Keratinocyte (primary cell): ENCODE measurements at places on chromosomes 3 and 15.

DNA sequence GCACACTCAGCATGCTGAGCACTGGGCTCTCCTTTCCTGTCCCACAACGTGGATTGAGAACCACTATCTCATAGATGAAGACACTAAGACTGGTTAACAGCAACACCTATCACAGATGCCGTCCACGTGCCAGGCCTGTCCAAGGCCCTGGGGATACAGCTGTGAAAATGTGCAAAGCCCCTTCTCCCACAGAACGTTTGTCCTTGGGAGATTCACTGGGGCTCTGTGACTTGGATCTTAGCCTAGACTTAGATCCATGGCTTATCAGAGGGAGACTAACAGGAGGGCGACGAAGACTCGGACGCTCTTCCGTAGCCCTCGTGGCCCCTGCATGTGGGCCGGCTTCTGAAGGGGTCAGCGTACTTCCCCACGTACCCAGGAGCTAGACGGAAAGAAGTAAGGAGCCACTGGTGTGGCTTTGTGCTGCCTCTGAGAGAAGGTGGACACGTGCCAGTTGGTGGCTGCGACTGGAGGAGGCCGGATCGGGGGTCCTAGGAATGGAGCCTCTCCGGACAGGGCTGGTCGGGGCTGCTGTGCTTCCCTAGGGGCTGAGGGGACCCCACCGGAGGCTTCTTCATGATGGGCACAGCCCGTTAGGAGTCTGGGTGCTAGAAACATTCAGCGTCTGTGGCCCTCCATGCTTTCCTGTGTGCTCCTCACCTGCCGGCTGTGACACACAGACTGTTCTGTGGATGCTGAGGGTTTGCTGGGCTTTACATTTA is 964 bp downstream of the NRROS start:
- no peak for DNase-seq

- DNase-seq, result no peak
Measured at GRCh38 chr15:76426941-76427340, 90.4 kb downstream of the ISL2 start.

- DNase-seq, result no peak
Measured at GRCh38 chr15:99721104-99721778, 12.0 kb downstream of the LYSMD4 start.

DNA sequence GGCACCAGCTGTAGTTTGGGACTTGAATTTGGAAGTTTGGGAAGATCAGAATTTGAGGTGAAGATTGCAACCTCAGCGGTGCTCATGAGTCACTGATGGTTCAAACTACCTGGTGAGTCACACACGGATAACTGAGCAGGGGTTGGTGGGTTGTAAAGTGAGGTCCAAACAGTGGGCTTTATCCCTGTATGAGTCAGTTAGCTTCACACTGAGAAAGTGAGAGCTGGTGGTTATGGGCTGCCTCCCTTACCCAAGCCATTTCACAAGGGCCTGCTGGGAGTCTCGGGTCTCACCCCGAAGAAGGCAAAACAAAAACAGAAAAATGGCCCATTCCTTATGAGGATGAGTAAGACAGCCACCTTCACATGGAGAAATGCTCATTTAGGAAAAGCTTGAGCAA is 77.0 kb downstream of the ITGA11 start:
- no peak for DNase-seq

DNA sequence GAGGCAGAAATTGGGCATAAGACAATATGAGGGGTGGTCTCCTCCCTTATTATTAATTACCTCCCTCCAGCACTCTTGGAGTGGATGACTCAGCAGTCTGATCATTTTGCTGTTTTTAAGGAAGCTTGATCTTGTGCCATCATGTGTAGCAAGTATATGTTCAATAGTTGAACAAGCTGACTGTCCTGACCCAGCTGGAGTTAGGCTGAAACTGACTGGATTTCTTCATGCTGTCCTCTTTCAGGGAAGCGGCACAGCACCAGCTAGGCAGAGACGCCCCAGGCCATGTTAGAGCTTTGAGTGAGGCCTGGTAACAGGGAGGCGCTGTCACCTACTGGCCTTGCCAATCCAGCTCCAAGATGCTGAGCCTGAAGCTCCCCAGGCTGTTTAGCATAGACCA is 54.4 kb upstream of the KIF23 start:
- no peak for DNase-seq

DNA sequence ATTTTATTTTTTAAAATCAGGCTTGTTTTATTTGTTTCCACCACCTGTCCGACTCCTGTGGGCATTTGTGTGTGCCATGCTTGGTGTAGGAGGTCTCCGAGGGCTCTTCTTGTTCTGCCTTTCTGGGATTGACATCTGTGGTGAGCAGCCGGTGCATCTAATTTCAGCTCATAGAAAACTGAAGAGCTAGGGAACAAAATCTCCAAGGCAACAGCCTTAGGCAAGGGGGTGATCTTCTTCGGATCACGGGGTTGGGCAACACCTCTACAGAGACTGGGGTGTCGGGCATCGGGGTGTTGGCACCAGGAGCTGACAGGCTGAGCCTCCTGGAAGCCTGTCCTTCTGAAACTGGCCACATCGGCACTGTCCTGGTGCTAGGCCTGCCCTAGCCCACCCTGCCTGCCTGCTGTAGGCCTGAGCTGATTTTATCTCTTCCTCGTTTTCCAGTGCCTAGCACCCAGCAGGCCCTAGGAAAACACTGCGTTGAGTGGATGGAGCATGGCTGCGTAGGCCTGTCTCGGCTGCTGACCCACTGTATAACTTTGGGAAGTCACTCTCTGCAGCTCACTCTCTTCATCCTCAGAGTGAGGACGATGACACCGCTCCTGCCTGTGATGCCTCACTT is 10.3 kb downstream of the CHCHD6 start:
- DNase-seq, result no peak

- DNase-seq, result no peak
Measured at GRCh38 chr3:12662593-12663400, 1.1 kb downstream of the RAF1 start.

- DNase-seq, result no peak
Measured at GRCh38 chr3:44334326-44334725, 4.2 kb upstream of the TCAIM start.

GRCh38 chr15:43215961-43216360 is 4.9 kb downstream of the EPB42 start:
- peak; percentile 30 for DNase-seq

DNA sequence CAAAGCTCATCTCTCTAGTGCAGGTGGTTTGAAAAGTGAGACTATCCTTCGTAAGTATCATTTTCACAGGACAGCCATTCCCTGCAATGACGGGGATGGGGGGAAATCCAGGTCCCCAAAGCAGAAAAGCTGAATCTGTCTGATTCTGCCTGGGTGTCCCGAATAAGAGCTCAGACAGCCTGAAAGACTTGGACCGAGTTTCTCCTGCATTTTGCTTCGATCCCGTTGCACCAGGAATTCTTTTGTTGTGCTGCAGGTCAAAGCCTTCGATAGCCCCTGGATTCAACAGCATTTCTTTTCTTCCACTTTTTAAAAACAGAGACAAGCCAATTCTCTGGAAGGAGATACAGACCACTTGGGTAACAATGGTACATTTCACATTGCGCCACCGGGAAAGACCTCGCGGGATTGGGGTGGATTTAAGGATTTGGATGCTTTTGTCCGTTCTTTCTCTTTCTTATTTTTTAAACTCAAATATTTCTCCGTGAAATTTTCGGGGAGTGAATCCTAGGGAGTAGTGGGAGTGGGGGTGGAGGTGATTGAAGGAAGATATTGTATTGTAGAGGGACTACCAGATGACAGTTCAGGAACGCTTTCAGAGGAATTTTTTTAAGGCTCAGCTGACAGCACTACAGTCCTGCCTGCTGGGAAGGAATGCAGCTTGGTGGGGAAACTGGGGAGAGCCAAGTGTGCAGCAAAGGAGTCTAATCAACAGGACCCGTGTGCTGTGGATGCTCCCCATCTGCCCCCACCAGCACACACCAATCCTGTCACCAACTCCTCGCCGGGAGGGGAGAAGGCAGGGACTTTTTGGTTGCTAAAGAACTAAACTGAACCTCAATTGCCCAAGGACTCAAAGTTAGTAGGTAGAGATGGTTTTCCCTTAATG is 2.6 kb downstream of the SLITRK3 start:
- DNase-seq, result no peak
